ENCODE measurements at places on chromosomes 2 and 18. TPM values are rescaled to one million over a fixed set of nuclear protein-coding genes. Genes with fewer than 3 reads are reported as not detected.

CCDC68 gene
- polyA plus RNA-seq, result 0.18 TPM

ZNF516 gene
- 17.8 TPM for polyA plus RNA-seq

GRCh38 chr18:70047931-70048603, 100.4 kb upstream of the CD226 start:
- H3K4me1 ChIP-seq, result peaks cover 59% of the 10 kb centered on the region
- H3K27me3 ChIP-seq, result no peaks in the 10 kb centered on the region
- H3K27ac ChIP-seq, result peak overlapping the region; percentile 95

B3GNT7 gene
- polyA plus RNA-seq, result not detected

SALL3 gene
- polyA plus RNA-seq, result not detected

Measured in GM23248 (cell line).